SJSA1 (cell line): ENCODE measurements at places on chromosomes 6 and 20. TPM values are rescaled to one million over a fixed set of nuclear protein-coding genes. Genes with fewer than 3 reads are reported as not detected.

- no peaks in the 10 kb centered on the region for H3K36me3 ChIP-seq
- no peak for DNase-seq
- peaks cover 80% of the 10 kb centered on the region for H3K27me3 ChIP-seq
- no peaks in the 10 kb centered on the region for H3K4me1 ChIP-seq
- H3K4me3 ChIP-seq = no peak within 1 kb of the TSS
These were observed at the start of gene SIRPB2 for GRCh38 chr20:1491281-1491840. TSS of gene SIRPB2 (minus strand) at chr20:1491420. CDS start at chr20:1491359, 61 bp downstream.

- no peak for DNase-seq
- H3K4me3 ChIP-seq = no peak overlapping the region
- H3K4me1 ChIP-seq = no peaks in the 10 kb centered on the region
- H3K36me3 ChIP-seq = peaks cover 94% of the 10 kb centered on the region
- H3K27me3 ChIP-seq = no peaks in the 10 kb centered on the region
These were observed 7.6 kb downstream of the POLR1C start for GRCh38 chr6:43524483-43524961.

GRCh38 chr6:23222724-23223123 lies 653.4 kb downstream of the HDGFL1 start:
- H3K27ac ChIP-seq = no peak overlapping the region
- DNase-seq = no peak
- no peaks in the 10 kb centered on the region for H3K4me1 ChIP-seq
- no peak overlapping the region for H3K4me3 ChIP-seq
- no peaks in the 10 kb centered on the region for H3K36me3 ChIP-seq
- H3K27me3 ChIP-seq = no peaks in the 10 kb centered on the region

GRCh38 chr6:149888659-149889058 lies 9.3 kb downstream of the RAET1E start:
- no peaks in the 10 kb centered on the region for H3K27me3 ChIP-seq
- DNase-seq = no peak
- no peak overlapping the region for H3K27ac ChIP-seq
- no peaks in the 10 kb centered on the region for H3K36me3 ChIP-seq
- H3K4me1 ChIP-seq = no peaks in the 10 kb centered on the region

GRCh38 chr6:72245565-72245964 lies 359.2 kb downstream of the RIMS1 start:
- DNase-seq = no peak
- no peaks in the 10 kb centered on the region for H3K4me1 ChIP-seq
- no peak overlapping the region for H3K4me3 ChIP-seq
- H3K36me3 ChIP-seq = no peaks in the 10 kb centered on the region
- H3K27me3 ChIP-seq = no peaks in the 10 kb centered on the region

FOXS1 gene
- 0.25 and 1.5 TPM in 2 replicates for total RNA-seq

- no peak overlapping the region for H3K4me3 ChIP-seq
- H3K36me3 ChIP-seq = no peaks in the 10 kb centered on the region
- DNase-seq = no peak
- H3K4me1 ChIP-seq = peaks cover 27% of the 10 kb centered on the region
- H3K27me3 ChIP-seq = no peaks in the 10 kb centered on the region
These were observed 636.3 kb downstream of the UTRN start for GRCh38 chr6:144921206-144921975.

- H3K4me1 ChIP-seq = no peaks in the 10 kb centered on the region
- DNase-seq = no peak
- H3K4me3 ChIP-seq = no peak overlapping the region
- no peak overlapping the region for H3K27ac ChIP-seq
These were observed 45.5 kb downstream of the CEP43 start for GRCh38 chr6:167044696-167045095.

- H3K36me3 ChIP-seq = no peaks in the 10 kb centered on the region
- DNase-seq = no peak
- H3K4me3 ChIP-seq = no peak overlapping the region
- no peaks in the 10 kb centered on the region for H3K4me1 ChIP-seq
These were observed 248.6 kb downstream of the KHDRBS2 start for GRCh38 chr6:62037445-62037844.

GRCh38 chr6:7770601-7771000 lies 44.7 kb downstream of the BMP6 start:
- no peak for DNase-seq
- H3K27me3 ChIP-seq = no peaks in the 10 kb centered on the region
- no peak overlapping the region for H3K4me3 ChIP-seq
